ENCODE measurements at places on chromosomes 5 and 9.

GRCh38 chr9:81083854-81084512 lies 605.4 kb downstream of the TLE1 start:
- DNase-seq, result no peak

DNA sequence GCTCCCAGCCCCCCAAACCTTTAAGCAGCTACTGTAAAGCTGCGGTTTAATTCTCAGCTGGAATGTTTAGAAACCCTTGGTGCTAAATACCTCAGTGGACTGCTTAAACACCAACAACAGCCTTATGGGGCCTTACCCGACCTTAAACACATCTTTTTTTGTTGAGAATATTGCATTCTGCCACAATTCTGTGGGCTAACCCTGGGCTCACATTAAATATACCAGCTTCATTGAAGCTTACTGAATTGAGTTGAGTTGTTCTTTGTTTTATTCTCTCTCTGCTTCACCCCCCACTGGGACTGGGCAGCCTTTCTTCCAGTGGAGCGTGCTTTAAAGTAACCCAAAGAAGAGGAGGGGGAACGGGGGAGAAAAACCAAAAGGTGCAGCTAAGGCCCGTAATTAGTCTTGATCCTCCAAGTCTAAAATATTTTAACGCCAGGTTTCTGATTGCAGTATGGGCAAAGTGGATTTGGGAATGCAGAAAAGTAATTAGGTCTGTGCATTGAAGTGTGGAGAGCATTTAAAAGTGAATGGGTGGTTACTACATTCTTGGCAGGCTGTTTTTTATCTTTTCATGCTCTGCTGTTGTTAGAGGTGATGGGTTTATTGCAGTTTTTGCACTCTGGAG lies 281.2 kb downstream of the NR2F1-AS1 start:
- no peak for DNase-seq

DNA sequence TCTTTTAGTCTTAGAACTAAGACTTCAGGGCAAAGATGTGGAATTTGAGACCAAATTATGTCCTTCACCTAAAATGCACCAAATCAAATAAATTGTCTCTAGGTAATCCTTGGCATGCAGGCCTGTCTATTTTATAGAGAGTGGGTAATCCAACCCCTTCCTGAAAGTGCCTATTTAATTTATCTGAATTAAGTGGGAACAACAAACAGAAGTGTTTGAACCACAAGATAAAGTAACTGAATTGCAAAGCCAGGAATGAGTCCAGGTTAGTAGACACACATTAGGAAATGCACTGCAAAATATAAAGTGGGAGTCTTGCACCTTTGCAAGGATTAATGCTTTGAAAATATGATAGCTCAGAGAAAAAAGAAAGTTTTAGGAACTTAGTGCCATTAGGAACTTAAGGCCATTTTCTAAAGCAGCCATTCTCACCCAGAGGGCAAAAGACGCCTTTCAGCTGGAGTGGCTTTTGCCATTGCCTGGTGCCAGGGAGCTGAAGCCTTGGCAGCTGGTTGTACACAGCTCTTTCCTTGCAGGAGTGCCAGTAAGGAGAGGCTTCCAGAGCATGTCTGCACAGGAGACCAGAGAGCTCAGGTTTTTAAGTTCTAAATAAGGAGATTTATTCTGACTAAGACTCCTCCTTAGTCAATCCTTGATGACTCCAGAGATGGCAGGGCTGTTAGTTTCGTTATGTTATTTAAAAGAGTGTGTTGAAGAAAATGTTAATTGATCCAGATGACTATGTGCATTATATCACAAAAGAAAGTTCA lies 151.7 kb upstream of the ELL2 start:
- DNase-seq, result no peak

GRCh38 chr9:100377015-100377414 lies 24.3 kb upstream of the TEX10 start:
- no peak for DNase-seq

All from HS-27A (cell line).